ENCODE measurements at places on chromosomes 6 and 20.

DNA sequence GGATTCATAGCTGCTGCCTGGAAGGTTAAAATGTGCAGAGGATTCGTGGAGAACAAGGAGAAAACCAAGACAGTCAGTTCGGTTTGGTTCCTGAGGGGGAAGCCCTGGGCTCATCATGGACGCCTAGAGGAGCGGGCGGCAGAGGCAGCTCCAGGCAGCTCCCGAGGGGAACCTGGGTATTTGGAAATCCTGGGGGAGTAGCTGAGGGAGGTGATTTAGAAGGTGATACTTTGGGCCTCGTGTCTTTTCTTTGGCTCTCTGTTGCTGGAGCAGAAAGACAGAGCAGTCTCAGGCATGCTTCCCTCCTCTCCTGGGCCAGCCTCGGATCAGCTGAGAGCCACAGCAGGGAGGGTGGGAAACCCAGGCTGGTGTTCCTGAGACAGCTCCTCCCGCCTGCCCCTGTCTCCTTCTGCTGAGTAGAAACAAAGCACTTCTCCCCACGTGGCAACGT, 139.5 kb downstream of the DLL1 start:
- no peak for DNase-seq

- no peak for DNase-seq
Measured at GRCh38 chr6:37704923-37705238, 7.2 kb upstream of the MDGA1 start.

DNA sequence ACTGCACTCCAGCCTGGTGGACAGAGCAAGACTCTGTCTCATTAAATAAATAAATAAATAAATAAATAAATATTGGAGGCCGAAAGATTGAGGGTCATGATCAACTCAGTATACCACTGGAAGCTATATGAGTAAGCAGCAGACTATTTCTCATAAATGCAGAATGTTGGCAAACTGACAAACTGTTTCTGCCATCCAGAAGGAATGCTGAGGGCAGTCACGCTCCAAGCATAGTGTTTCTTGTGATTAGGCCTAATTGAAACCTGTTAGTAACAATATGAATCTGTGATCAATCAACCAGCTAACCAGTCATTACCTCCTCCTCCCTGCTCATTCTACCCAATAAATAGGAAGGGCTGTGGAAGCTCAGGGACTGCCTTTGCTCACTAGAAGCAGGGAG, 15.2 kb upstream of the KCNK15 start:
- peak; percentile 55 for DNase-seq

DNA sequence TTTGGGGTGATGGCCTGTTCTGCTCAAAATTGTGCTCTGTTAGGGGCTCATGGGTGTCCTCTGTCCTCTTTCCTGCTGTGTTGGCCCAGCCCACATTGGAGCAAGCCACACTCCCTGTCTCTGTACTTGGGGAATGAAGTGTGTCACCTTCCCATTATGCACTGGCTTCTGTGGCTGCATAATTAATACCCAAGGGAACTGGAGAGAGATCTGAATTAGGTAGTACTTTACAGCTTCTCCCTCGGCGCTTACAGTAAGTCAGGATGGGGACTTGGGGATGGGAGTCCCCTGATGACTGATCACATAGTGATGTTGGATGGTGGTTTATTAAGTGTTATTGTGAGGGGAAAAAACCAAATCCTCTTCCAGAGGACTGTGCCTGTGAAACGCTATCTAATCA, 116.6 kb downstream of the FOXO3 start:
- DNase-seq, result no peak

DNA sequence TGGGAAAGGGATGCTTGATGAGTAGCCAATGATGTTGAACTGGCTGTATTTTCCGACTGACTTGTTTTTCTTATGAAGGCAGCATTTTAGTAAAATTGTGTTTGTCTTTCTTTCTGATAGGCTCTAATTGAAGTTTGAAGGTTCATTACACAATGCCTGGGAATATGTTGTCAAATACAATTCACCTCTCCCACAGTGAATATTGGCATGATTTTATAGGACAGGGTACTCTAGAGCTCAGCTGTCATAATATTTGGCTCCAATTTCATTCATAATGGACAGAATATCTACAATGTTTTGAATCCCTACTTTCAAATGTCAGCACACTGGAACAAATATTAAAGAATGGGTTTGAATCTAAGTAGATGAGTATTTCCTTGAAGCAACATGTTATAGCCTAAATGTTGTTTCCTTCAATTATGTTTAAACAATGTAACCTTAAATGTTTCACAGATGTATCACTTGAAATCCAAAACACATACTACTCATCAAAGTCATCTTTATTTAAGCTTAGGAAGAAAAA, 81.4 kb downstream of the LAMA2 start:
- no peak for DNase-seq

- DNase-seq, result no peak
Measured at GRCh38 chr6:139381216-139381865, 6.9 kb upstream of the CITED2 start.

DNA sequence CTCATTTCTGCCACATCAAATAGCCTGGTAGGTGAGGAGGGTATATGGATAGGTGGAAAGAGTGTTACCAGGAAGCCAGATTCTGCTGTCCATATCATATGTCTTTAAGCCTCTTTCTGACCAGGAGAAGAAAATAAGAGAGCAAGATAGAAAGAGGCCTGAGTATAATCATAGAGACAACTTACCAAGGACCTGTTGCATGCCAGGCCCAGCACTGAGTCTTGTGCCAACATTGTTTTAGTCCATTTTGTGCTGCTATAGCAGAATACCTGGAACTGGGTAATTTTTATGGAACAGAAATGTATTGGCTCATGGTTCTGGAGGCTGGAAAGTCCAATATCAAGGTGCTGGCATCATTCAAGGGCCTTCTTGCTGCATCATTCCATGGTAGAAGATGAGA, 7.3 kb upstream of the ADA start:
- no peak for DNase-seq

- DNase-seq, result no peak
Measured at GRCh38 chr6:14380086-14380820, 262.7 kb downstream of the CD83 start.

DNA sequence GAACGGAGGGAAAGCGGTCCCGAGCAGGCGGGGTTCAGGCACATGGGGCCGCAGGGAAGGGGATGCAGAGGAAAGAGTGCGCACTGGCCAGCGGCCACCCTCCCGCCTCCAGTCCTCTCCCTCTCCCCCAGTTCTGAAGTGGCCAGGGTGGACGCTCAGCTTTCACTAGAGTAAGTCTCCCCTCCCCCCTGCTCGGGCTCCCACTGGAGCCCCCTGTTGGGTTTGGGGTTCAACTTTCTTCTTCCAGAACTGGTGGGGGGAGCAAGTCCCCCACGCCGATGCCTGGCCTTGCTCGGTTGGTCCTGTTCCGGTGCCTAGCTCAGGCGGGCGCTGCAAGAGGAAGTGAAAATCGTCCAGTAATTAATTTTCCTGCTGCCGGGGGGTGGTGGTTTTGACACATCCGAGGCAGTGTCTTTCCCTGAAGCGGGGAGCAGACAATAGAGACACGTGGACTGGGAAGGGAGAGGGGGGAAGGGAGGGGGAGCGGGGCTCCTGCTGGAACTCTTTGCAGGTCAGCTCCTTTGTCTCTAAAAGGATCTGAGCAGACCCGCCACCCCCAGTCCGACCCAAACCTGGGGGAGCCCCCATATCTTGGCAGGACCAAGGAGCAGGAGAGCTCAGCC, 824 bp upstream of the SCRT2 start:
- no peak for DNase-seq

- no peak for DNase-seq
Measured at GRCh38 chr6:134846865-134847264, 103.0 kb downstream of the ALDH8A1 start.

- no peak for DNase-seq
Measured at GRCh38 chr20:3404402-3404801, 3.1 kb downstream of the DNAAF9 start.

- DNase-seq, result no peak
Measured at GRCh38 chr20:53668992-53669391, 75.4 kb upstream of the ZNF217 start.
